Endodermal cell (in vitro differentiated cells): ENCODE measurements at places on chromosomes 7 and 10. TPM values are rescaled to one million over a fixed set of nuclear protein-coding genes. Genes with fewer than 3 reads are reported as not detected.

DNA sequence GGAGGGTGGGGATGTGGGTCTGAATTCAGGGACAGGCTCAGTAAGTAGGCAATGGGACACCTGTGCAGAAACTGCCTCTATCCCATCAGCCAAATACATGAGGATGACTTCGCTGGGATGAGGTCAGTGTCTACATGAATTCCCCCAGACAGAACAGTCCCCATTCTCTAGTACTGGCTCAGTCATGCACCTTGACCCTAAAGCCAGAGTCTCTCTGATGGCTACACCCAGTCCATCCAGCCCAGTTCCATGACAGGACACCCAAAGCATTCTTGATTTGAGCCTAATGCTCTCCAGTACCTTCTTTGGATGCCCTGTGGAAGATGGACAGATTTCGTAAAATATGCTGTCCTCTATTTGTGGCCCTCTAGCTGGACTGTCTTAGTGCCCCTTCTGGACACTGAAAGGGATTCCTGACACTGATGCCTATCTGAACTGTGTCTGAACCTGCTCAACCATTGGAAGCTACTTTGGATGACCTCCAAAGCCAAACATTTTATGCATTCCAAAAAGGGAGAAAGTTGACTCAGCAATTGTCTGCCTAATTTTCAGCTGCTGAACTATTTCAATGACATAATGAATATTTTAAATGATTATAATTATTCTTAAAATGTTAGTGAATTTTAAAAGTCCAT is 14.6 kb downstream of the SFRP4 start:
- H3K4me3 ChIP-seq: no peak overlapping the region
- no peaks in the 10 kb centered on the region for H3K27me3 ChIP-seq
- no peaks in the 10 kb centered on the region for H3K4me1 ChIP-seq

GRCh38 chr10:47040041-47040491 is 128.8 kb downstream of the PTPN20 start:
- DNase-seq: no peak
- H3K27me3 ChIP-seq: no peaks in the 10 kb centered on the region

DNA sequence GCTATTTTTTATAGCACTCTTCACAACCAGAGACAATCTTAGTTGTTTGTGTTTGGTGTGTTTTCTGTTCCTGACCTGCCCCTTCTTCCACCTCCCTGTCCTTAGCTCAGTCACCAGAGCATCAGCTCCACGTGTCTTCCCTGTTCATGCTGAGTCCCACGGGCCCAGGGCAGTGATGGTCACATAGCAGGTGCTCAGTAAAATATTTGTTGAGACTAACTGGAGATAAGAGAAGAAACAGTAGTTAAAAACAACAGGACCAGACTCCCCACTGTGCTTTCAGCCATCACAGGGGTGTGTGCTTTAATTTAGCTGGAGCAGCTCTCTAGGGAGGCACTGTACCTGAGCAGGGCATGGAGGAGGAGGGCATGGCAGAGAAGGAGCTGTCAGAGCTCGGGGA is 307.3 kb upstream of the ZNF32 start:
- H3K36me3 ChIP-seq: no peaks in the 10 kb centered on the region
- H3K27me3 ChIP-seq: no peaks in the 10 kb centered on the region
- no peaks in the 10 kb centered on the region for H3K4me1 ChIP-seq
- H3K27ac ChIP-seq: no peak overlapping the region
- peak; percentile 43 for DNase-seq
- H3K4me3 ChIP-seq: no peak overlapping the region

- no peaks in the 10 kb centered on the region for H3K27me3 ChIP-seq
- peak within 1 kb of the TSS; percentile 26 for H3K27ac ChIP-seq
- peak within 1 kb of the TSS; percentile 71 for H3K4me3 ChIP-seq
- H3K36me3 ChIP-seq: peaks cover 33% of the 10 kb centered on the region
- H3K4me1 ChIP-seq: peaks cover 4% of the 10 kb centered on the region
These were observed at the start of gene GRB10 for GRCh38 chr7:50782375-50783208. GRB10 (minus strand) TSS chr7:50782896; CDS start chr7:50732322, 50,574 bp downstream.

The RADIL gene
- total RNA-seq: 41.7 and 47.6 TPM in 2 replicates

The FAM25A gene
- not detected in 3 replicates for total RNA-seq

The IDI2 gene
- total RNA-seq: not detected in 2 replicates

The TMED4 gene
- 109 to 111 TPM (median 109 TPM) in 3 replicates for total RNA-seq
